Adipose tissue (tissue), 3 donors: ENCODE measurements at places on chromosomes 4 and X. TPM values are rescaled to one million over a fixed set of nuclear protein-coding genes. Genes with fewer than 3 reads are reported as not detected.

PABPC1L2A gene
- polyA plus RNA-seq, result not detected

SH3BGRL gene
- polyA plus RNA-seq, result 48.1 TPM

NDUFB11 gene
- 70.4 TPM for polyA plus RNA-seq

CC2D2A gene
- polyA plus RNA-seq, result 39.4 TPM

ARHGAP6 gene
- 7.8 TPM for polyA plus RNA-seq

GPR34 gene
- polyA plus RNA-seq, result 1.7 TPM

PPEF2 gene
- polyA plus RNA-seq, result not detected

INTU gene
- polyA plus RNA-seq, result 1.6 TPM

TRMT10A gene
- 5.1 TPM for polyA plus RNA-seq

H2BW2 gene
- not detected for polyA plus RNA-seq

CLDN22 gene
- polyA plus RNA-seq, result not detected
